Activated T-helper 1 cell treated with anti-CD3 and anti-CD28 coated beads, Interleukin-12 subunit alpha, Interleukin-12 subunit beta, Interleukin-2, Interleukin-4 antibody, amounts not matched to agents 30 ng/mL and 10 ng/mL and 1 ng/mL, durations not matched to agents 14 hours and 24 hours and 36 hours (primary cell): ENCODE measurements at places on chromosomes 1 and 21. TPM values are rescaled to one million over a fixed set of nuclear protein-coding genes. Genes with fewer than 3 reads are reported as not detected.

GRCh38 chr1:54442185-54442584, 36.0 kb upstream of the SSBP3 start:
- no peak overlapping the region for H3K27ac ChIP-seq
- H3K27me3 ChIP-seq = peaks cover 16% of the 10 kb centered on the region
- no peak overlapping the region for H3K4me3 ChIP-seq
- DNase-seq = no peak
- H3K36me3 ChIP-seq = no peaks in the 10 kb centered on the region

The AMY1B gene
- not detected in 2 replicates for total RNA-seq

GRCh38 chr1:97489834-97490233, 431.0 kb downstream of the DPYD start:
- H3K36me3 ChIP-seq = no peaks in the 10 kb centered on the region
- no peaks in the 10 kb centered on the region for H3K27me3 ChIP-seq
- H3K4me1 ChIP-seq = no peaks in the 10 kb centered on the region
- no peak for DNase-seq
- H3K27ac ChIP-seq = no peak overlapping the region

The HTR6 gene
- total RNA-seq = not detected in 2 replicates

DNA sequence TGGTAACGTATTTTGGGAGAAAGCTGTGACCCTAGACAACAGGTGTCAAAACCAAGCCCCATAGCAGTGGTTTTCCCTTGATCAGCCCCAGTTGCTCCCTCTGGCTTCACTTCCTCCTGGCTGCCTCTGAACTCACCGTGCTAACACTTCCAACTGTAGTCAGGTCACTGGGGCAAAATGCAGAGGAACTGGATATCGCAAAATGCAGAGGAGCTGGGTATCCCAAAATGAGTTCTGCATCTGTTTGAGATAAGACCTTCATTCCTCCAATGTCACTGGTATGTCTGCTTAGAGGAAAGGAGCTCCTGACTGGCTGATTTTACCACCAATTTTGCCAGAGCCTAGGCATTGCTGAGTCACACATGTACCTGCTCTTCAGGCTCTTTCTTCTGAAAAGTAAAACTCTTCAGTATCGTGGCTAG, 19.6 kb upstream of the TACSTD2 start:
- H3K27ac ChIP-seq = no peak overlapping the region
- no peak overlapping the region for H3K4me3 ChIP-seq
- no peak for DNase-seq
- H3K4me1 ChIP-seq = peaks cover 9% of the 10 kb centered on the region
- H3K27me3 ChIP-seq = peaks cover 59% of the 10 kb centered on the region

The CASQ1 gene
- not detected in 2 replicates for total RNA-seq

The MYOG gene
- not detected in 2 replicates for total RNA-seq

DNA sequence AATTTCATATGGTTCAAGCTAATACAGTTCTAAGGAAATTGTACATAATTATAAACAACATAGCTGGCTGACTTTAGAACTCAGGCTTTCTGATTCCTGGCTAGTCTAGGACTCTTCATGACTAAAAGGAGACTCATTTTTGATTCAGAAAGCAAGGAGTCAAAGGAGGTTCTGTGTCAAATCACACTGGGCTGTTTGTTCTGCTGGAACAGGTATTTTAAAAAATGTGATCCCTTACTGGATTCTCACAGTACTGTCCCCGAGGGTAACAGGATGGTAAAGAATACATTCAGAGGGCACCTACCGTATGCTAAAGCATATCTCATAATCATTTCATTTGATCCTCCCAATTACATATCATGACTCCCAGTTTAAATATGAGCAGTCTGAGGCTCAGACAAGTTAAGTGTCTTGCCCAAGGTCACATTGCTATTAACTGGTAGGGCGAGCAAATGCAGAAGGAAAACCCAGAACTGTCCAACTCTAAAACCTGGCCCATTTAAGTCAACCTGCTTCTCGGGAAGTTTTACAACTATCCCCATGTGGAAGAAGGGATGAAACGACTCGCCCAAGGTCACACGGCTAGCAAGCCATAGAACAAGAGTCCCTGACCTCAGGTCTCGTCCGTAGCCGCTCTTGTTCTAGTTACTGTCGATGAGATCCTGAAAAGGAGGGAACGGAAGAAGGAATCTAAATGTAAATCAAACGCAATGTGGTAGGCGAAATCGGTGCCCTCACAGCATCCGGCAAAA, 675 bp downstream of the MYSM1 start:
- no peaks in the 10 kb centered on the region for H3K27me3 ChIP-seq
- H3K27ac ChIP-seq = peak overlapping the region; percentile 98
- DNase-seq = no peak
- peaks cover 9% of the 10 kb centered on the region for H3K4me1 ChIP-seq
- H3K36me3 ChIP-seq = peaks cover 14% of the 10 kb centered on the region

The AVPR1B gene
- not detected in 2 replicates for total RNA-seq

The HRNR gene
- not detected in 2 replicates for total RNA-seq

The SMCP gene
- not detected in 2 replicates for total RNA-seq

The GRIK3 gene
- not detected in 2 replicates for total RNA-seq

DNA sequence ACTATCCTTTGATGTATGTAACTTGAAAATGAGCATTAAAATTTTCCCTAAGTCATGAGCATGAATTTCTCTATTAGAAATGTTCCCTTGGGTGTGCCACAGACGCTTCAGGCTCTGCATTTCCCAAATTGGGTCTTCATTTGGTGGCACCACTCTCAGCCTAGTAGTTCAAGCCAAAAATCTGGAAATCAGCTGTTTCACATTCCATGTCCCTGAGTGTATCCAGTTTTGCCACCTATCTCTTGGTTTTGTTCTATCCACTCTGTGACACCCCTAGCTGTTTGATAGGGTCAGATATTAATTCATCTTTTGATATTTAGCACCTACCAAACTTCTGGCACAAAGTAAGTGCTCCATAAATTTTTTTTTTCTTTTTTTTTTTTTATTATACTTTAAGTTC, 89.5 kb upstream of the DPH5 start:
- peaks cover 14% of the 10 kb centered on the region for H3K36me3 ChIP-seq
- no peaks in the 10 kb centered on the region for H3K27me3 ChIP-seq
- H3K27ac ChIP-seq = no peak overlapping the region

DNA sequence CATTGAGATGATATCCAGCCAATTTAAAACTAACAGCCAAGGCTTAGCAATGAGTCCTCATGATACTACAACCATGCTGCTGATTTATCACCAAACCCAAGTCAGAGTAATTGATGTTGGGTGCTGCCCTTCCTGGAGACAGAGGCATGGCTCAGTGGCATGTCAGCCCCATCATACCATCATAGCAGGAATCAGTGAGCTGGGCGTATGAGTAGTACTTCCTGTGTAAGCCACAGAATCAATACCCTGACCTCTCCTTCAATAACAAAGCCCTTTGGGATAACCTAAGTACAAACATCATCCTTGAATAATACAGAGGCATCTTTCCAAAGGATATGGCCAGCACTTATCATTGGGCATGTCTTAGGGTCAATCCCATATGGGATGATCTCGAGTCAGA, 3.0 kb upstream of the LCE1E start:
- no peaks in the 10 kb centered on the region for H3K4me1 ChIP-seq
- H3K4me3 ChIP-seq = no peak overlapping the region
- peaks cover 4% of the 10 kb centered on the region for H3K27me3 ChIP-seq

- no peaks in the 10 kb centered on the region for H3K27me3 ChIP-seq
- peaks cover 10% of the 10 kb centered on the region for H3K36me3 ChIP-seq
- no peak overlapping the region for H3K4me3 ChIP-seq
- H3K4me1 ChIP-seq = peaks cover 12% of the 10 kb centered on the region
- no peak overlapping the region for H3K27ac ChIP-seq
Measured at GRCh38 chr1:58908561-58909560, 125.0 kb upstream of the JUN start.

DNA sequence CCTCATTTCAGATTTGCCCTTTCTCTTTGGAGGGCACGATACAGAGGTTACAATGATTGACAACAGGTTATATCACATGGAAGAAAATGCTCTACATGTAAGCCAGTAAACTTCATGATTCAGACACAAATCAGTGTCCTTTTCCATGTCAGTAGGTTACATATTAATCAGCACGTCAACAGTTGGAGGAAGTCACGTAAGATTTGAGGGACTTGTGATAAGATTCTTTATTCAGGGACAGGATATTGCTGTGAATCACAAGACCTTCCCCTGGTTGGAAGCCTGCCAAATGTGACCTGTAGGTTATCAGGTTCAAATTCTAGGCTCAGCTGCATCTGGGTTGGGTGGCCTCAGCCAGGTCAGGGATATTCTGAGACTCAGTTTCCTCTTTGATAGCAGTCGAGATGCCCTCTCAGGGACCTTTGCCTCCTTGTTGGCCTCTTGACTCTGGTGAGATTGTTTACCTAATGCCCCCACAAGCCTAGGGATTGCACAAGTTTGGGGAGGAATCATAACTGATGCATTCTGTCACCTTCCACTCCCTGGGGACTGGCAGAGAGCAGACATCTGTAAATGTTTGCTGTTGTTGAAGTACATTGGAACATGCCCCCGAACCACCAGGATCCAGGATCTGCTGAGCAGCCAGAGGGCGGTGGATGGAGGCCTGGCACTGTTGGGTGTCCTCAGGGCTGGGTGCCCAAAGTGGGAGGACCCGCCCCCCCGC, 31.9 kb downstream of the SERINC2 start:
- DNase-seq = no peak
- no peaks in the 10 kb centered on the region for H3K4me1 ChIP-seq
- H3K27me3 ChIP-seq = no peaks in the 10 kb centered on the region
- no peak overlapping the region for H3K4me3 ChIP-seq
- H3K27ac ChIP-seq = no peak overlapping the region
- H3K36me3 ChIP-seq = no peaks in the 10 kb centered on the region

The PLXNA2 gene
- 0.02 and 0.08 TPM in 2 replicates for total RNA-seq

DNA sequence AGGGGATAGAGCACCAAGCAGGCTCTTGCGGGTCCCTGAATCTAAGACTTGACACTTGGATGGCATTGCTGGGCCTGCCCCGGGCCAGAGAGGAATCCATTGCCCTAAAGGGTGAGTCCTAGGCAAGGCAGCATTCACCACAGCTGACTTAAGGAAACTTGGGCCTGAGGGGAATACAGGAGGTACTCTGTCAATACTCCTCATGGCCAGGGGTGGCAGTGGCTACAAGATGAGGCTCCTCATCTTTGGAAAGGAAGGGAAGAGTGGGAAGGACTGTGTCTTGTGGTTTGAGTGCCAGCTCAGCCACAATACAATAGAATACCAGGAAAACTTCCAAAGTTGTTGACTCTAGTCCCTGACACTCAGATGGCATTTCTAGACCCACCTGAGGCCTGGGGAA, 5.1 kb downstream of the KRTAP22-1 start:
- H3K4me3 ChIP-seq = no peak overlapping the region
- no peaks in the 10 kb centered on the region for H3K4me1 ChIP-seq
- H3K36me3 ChIP-seq = no peaks in the 10 kb centered on the region
- no peak overlapping the region for H3K27ac ChIP-seq

GRCh38 chr1:52751589-52752483, 25.6 kb downstream of the ZYG11B start:
- no peak overlapping the region for H3K4me3 ChIP-seq
- no peaks in the 10 kb centered on the region for H3K4me1 ChIP-seq
- no peak overlapping the region for H3K27ac ChIP-seq
- H3K27me3 ChIP-seq = no peaks in the 10 kb centered on the region
- no peak for DNase-seq

The C1QA gene
- total RNA-seq = not detected in 2 replicates

GRCh38 chr1:211705467-211706091, 30.2 kb upstream of the NEK2 start:
- no peak overlapping the region for H3K4me3 ChIP-seq
- no peaks in the 10 kb centered on the region for H3K4me1 ChIP-seq
- DNase-seq = no peak
- H3K27ac ChIP-seq = no peak overlapping the region
- no peaks in the 10 kb centered on the region for H3K36me3 ChIP-seq

The GPR157 gene
- 2.8 and 3.8 TPM in 2 replicates for total RNA-seq

- no peaks in the 10 kb centered on the region for H3K27me3 ChIP-seq
- peak overlapping the region; percentile 92 for H3K27ac ChIP-seq
- DNase-seq = peak; percentile 13
- H3K4me3 ChIP-seq = peak overlapping the region; percentile 80
- H3K4me1 ChIP-seq = peaks cover 44% of the 10 kb centered on the region
Measured at GRCh38 chr1:116986421-116987255, 14.9 kb upstream of the CD101 start.
